ENCODE measurements at places on chromosomes 1 and 21.

- no peak for DNase-seq
These were observed 60.8 kb downstream of the LRIG2 start for GRCh38 chr1:113133759-113134158.

- DNase-seq = no peak
These were observed 50.2 kb upstream of the IVNS1ABP start for GRCh38 chr1:185367218-185367617.

DNA sequence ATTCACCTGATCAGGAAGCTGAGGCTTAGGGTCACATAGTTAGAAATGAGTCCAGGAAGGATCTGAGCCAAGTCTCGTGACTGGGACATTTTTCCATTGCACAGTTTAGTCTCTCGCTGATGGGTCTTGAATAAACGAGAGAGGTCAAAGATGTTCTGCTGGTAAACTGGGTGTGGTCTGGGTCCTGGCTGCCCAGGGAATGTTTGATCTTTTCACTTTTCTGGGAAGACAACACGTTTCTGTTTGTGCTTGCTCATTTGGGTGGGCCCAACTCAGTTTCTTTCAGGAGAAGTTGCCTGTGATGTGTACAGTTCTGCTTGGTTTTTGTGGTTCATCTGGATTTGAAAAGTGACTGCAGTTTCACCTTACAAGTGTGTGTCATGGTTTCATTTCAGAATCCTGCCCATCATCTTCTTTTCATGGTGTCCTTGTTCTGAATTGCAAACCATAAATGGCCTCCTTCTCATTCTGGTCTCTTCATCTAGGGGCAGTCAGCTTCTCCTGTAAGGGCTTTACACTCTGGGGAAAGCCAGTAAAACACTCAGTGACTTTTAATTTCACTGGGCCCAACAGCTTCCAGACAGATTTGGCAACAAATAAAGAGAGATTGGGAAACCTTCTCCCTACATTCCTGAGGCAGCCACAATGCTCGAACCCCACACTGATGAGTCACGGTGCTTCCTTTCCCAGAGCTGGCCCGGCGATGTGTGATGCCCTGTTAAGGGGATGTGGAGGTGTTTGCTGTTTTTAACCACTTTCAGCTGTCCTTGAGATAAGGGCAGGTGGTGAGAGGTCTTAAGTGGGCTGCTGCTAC, 7.2 kb upstream of the TACSTD2 start:
- DNase-seq = peak; percentile 97

DNA sequence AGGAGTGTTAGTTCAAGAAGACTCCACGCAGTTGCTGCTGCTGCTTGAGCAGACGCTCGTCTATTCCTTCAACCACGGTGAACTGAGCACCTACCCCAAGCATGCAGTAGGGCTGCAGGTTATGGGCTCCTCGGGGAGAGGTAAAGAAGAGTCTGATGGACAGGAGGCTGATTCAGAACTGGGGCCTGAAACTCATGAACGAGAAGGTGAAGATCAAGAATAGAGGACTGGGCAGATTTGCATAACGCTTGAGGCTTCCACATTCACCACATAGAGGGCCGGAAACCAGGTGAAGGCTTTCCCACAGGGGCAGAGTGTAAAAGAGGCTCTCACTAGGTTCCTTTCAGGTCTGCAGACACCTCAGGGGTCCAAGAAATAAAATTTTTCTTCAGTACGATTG, 9.1 kb downstream of the ABCA4 start:
- DNase-seq = no peak

DNA sequence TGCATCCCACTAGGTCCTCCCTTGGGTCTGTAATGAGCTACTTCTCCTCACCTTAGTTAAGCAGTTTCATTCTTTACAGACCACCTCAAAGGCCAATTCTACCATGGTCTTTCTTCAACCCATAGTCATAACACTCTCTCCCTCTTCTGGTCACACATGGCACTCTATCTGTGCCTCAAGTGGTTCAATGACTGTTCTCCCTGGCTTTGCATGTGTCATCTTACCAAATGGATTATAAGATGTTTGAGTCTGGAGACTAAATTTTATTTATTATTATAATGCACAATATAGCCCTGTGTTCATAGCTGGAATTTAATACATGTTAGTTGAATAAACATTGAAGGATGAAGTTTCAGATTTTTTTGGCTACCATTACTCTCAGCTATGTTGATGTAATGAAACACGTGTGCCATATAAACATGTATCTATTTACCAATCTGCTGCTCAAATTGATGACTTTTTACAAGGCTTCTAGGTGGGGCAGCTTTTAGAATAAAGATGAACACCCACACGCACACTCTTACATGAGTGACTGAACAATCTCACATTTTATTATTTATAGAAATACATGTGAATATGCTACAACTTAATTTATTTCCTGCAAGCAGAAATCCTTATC, 102.1 kb downstream of the RUNX1 start:
- DNase-seq = no peak

- DNase-seq = no peak
These were observed 8.9 kb upstream of the PTPRF start for GRCh38 chr1:43521756-43522155.

- DNase-seq = peak; percentile 72
These were observed 74.6 kb downstream of the SLC25A24 start for GRCh38 chr1:108125312-108126138.

GRCh38 chr1:5586629-5587028, 405.6 kb downstream of the NPHP4 start:
- no peak for DNase-seq

DNA sequence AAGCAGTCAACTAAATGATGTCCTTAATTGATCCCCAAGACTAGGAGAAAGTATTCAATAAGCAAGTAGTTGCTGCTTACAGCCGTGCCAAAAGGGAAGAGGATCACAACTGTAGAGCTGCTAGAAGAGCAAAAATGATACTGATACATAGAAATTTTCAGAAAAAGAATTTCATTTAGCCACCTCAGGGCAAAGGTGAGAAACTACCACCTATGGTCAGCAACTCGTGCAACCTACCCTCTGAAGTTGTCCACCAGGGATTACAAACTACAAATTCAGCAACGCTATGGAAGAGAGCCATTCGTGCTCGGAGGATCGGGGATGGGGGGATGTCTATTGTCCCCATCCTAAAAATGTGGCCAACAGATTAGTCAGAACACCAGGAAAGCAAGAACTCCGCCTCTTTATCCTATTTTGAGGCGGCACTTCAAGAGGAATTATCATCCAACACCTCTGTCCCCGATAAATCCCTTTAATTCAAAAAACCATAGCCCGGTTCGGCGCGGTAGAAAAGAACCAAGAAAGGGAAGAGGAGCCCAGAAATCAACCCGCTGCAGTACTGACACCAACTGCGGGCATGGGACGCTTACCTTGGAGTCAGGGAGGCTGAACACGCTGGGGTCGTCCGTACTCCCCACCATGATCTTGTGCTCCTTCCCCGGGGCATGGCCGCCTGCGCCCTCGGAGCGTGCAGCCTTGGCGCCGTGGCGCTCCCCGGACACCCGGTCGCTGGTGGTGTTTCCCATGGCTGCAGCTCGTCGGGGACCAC, 687 bp downstream of the PRKAB2 start:
- peak; percentile 23 for DNase-seq

- no peak for DNase-seq
These were observed 38.5 kb upstream of the PGBD5 start for GRCh38 chr1:230464671-230465070.

- DNase-seq = no peak
These were observed 86.2 kb upstream of the HP1BP3 start for GRCh38 chr1:20873311-20873710.

- DNase-seq = peak; percentile 3
These were observed 21.2 kb downstream of the OVGP1 start for GRCh38 chr1:111406321-111406768.

GRCh38 chr1:10250663-10251062, 40.3 kb downstream of the KIF1B start:
- DNase-seq = no peak

DNA sequence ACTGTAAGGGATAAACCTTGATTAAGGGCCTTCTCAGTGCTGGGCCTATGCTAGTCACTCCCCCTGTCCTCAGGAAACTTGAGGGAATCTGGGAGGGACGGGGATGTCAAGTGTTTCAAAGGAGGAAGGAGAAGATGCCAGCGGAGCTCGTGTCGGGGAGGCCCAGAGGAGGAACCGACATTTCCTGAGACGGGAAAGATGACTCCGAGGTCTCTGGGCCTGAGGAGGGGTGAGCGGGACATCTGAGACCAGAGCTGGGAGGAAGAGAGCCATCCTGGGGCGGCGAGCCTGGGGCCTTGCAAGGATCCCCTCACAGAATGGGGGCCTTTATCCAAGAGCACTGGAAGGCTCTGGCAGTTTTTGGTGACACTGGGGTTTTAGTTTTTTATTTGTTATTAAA, 10.4 kb downstream of the SLC66A1 start:
- no peak for DNase-seq

GRCh38 chr1:222583079-222583478, 6.7 kb downstream of the TAF1A start:
- no peak for DNase-seq

- peak; percentile 33 for DNase-seq
These were observed 101.1 kb upstream of the SOD1 start for GRCh38 chr21:31558189-31558961.

GRCh38 chr1:212215910-212216309, 69.3 kb upstream of the PPP2R5A start:
- no peak for DNase-seq
